ENCODE measurements at places on chromosomes 4 and X.

GRCh38 chrX:97482666-97483300 is 599.1 kb downstream of the RPA4 start:
- DNase-seq: no peak

GRCh38 chr4:118741301-118741855 is 56.2 kb downstream of the METTL14 start:
- DNase-seq: no peak

DNA sequence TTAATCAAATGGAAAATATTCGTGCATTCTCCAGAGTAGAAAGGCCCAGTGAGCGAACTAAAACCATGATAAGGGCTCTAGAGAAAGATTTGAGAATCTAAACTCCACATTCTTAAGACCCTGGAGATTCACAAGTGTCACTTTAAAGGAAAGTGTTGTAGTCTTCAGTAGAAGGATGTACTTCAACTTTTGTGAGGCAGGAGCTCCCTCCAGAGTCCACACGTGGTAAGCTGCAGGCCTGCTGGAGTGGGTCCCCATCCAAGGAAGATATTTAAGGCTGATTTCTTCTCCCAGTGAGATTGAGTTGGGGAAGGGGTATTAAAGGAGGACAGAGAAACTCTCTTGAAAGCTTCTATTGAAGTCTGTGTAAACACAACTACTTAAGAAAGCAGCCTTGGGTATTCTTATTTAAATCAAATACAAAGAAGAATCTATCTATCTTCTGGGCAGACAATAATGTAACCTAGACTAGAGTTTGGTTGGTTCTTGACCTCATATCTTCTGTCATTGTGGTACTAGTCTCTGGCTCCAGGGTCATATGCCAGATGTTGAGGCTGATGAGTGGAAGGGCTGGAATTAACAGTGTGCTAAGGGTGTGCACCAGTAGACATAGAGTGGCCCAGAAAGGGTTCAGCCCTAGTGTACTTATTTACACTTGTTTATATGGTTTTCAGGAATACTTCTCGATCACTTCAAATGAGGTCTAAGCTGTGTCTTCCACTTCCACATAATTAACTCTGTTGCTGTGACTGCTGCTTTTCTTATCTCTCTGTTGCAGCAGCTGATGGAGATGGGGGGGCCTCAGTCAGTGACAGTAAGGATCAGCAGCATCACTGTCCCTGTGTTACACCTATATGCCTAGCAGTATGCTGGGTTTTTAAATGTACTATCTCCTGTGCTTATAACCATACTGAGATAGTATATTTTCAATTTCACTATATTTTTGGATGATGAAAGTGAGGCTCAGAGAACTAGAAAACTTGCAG is 76.1 kb downstream of the HMGB2 start:
- DNase-seq: peak; percentile 53

- DNase-seq: no peak
These were observed 172.8 kb downstream of the SHROOM3 start for GRCh38 chr4:76607846-76608245.

DNA sequence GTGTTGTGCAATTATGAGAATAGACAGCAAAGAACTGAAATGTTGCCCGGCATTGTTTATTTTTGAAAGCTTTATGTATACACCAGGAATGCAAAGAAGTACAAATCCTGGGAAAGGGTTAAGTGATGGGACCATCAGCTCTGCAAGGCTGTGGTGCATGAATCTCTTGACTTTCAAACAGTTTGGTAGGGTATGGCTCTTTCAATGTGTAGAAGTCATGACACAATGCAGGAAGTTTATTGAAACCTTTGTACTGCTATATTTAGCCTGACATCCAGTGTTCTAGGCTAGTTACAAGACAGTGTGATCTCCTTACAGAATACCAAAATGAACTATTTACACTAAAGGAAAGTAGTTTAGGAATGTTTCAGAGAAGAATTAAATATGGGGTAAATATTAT is 206.8 kb upstream of the HAND2 start:
- no peak for DNase-seq

- no peak for DNase-seq
These were observed 79.7 kb upstream of the USP9X start for GRCh38 chrX:41005445-41005992.

Data from HT-29 (cell line).